ENCODE measurements at places on chromosomes 13 and 19.

DNA sequence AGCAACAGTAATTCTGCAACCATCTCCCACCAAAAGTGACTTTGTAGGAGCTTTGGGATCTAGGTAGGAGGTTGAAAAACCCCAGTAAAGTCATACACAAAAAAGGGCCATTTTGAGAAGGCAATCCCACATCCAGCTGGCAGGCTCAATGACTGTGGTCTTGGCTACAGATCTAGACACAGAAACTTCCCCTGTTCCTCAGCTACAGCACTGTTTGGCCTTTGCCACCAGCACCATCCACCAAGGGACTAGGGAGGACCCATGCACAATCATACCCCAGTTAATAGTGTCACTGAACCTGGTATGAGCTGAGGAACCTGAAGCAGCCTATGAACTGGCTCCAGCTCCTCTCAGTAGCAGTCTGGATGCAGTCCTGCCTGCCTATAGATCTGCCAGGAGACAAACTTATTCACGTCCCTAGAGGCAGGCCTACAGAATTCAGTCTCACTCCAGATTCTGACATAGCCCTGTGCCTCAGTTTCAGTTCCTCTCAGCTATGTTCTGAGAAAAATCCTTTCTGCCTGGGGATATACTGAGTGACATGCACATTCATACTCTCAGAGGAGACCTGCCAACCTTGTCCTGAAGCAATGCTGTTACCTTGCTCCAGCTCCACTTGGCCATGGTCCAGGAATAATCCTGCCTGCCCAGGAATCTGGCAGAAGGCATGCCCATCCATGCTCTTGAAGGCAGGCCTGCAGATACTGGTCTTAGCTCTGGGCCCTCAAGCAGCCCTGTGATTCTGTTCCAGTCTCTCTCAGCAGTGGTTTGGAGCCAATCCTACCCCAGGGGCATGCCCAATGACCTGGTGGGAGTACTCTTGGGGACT, 2048.3 kb upstream of the PCDH20 start:
- no peak for DNase-seq

GRCh38 chr13:114161644-114162532, 17.2 kb upstream of the CFAP97D2 start:
- no peak for DNase-seq

GRCh38 chr19:47994209-47994802, at the start of gene ELSPBP1:
ELSPBP1 (plus strand) TSS chr19:47994632; CDS start chr19:48008668, 14,036 bp downstream.
- no peak for DNase-seq

GRCh38 chr13:69495096-69495495, 612.5 kb upstream of the ATXN8OS start:
- no peak for DNase-seq

- DNase-seq: no peak
These were observed 25.4 kb downstream of the LYL1 start for GRCh38 chr19:13077240-13077639.

DNA sequence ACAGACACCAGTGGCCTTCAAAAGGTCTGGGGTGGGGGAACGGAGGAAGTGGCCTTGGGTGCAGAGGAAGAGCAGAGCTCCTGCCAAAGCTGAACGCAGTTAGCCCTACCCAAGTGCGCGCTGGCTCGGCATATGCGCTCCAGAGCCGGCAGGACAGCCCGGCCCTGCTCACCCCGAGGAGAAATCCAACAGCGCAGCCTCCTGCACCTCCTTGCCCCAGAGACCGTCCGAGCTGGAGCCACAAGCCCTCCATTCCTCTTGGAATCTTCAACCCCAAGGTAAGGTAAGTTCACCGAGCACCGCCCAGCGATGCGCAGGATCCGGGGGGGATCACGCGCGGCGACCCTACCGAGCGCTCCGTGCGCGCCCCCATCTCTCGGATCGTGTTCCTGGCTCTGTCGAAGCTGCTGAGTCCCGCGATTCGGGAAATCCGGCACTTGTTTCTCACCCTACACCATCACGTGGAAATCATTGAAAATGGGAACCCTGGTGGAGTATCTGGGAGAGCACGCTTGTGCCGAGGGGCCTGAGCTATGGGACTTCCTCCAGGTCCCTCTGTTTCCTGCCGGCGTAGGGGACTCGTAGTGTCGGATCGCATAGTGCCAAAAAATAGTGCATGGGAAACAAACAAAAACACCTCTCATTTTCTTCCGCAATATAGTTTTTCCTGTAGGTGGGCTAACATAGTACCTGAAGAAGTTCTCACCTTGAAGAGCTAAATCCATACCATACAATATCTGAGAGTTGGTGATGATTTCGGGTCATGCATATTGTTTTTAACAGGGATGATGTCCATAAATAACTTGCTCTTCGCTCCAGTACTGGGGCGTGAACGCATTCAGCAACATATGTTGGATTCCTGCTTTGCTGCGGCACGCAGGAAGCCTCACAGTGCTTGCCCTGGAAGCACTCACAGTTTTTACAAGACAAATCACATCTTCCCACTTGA, 9.3 kb downstream of the PDX1 start:
- DNase-seq: no peak

GRCh38 chr19:9962623-9963290, 26.4 kb upstream of the OLFM2 start:
- DNase-seq: no peak

Data from activated CD4-positive, CD25-positive, alpha-beta regulatory T cell treated with anti-CD3 and anti-CD28 coated beads, Interleukin-2, amount 50 U/mL, for 72 hours (primary cell).